ENCODE measurements at places on chromosomes 2 and 18. TPM values are rescaled to one million over a fixed set of nuclear protein-coding genes. Genes with fewer than 3 reads are reported as not detected.

DNA sequence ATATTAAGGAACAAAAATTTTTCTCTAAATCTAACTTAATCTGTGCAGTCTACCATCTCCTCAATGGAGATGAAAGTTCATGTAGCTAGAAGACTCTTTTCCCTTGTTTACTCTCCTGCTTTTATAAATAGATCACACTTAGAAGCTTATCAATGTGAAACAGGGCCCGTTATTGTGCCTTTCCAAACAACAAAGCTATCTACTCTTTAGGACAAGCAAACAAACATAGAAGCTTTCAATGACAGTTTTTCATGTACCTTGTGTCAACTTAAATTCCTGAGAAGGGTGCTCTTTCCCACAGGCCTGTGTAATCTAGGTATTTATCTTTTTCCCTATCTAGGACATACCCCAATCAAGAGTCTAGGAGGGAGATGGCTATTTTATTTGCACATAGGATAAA lies 247.8 kb upstream of the CWC22 start:
- no peak overlapping the region for H3K4me3 ChIP-seq
- H3K27ac ChIP-seq, result no peak overlapping the region
- no peaks in the 10 kb centered on the region for H3K36me3 ChIP-seq
- no peaks in the 10 kb centered on the region for H3K27me3 ChIP-seq

DNA sequence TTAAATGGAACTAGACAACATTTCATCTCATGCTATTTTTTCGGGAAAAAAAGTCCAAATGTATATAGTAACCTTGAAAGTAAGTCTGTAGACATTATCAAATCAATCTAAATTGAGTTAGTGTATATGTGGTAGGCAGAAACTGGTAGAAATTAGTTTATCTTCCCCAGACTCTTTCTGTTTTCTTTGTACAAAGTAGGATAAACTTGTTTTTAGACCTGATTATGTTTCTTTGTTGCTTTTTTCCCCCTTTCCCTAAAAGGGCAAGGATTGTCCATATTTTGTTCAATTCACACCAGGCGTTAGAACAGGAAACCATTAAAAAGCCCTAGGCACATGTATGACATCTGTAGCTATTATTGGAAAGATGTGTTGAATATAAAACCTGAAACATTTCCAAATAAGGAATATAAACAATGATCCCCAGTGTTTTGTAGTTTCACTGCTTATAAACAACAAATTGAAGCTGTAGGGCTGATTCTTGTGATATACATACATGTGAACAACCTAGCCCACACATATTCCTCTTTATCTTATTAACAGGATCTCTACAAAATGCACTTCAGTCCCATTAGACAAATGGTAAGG lies 528.3 kb downstream of the PARD3B start:
- H3K27me3 ChIP-seq, result no peaks in the 10 kb centered on the region
- H3K4me3 ChIP-seq, result no peak overlapping the region
- peaks cover 6% of the 10 kb centered on the region for H3K4me1 ChIP-seq
- H3K36me3 ChIP-seq, result no peaks in the 10 kb centered on the region
- no peak overlapping the region for H3K27ac ChIP-seq

- H3K27ac ChIP-seq, result no peak overlapping the region
- DNase-seq, result no peak
- no peaks in the 10 kb centered on the region for H3K36me3 ChIP-seq
- H3K4me3 ChIP-seq, result no peak overlapping the region
- peaks cover 35% of the 10 kb centered on the region for H3K4me1 ChIP-seq
These were observed 124.7 kb downstream of the PDE1A start for GRCh38 chr2:182302174-182302573.

DNA sequence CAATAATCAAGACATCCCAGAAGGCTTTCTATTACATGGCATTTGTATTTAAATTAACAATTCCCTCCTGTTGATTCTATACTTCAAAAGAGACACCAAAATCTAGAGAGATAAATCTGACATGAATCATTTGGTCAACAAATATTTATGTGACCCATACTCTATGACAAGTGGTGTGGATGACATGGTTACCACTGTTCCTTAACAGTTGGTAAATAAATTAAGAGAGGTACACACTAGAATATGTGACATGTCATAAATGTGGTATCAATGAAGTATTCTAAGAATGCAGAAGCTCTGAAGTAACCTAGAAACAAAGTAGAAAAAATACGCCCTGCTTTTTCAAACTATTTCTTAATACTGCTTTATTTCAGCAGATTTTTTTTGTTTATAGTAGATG lies 255.4 kb downstream of the EXOC6B start:
- H3K4me1 ChIP-seq, result no peaks in the 10 kb centered on the region
- DNase-seq, result no peak
- H3K4me3 ChIP-seq, result no peak overlapping the region
- H3K36me3 ChIP-seq, result no peaks in the 10 kb centered on the region

DNA sequence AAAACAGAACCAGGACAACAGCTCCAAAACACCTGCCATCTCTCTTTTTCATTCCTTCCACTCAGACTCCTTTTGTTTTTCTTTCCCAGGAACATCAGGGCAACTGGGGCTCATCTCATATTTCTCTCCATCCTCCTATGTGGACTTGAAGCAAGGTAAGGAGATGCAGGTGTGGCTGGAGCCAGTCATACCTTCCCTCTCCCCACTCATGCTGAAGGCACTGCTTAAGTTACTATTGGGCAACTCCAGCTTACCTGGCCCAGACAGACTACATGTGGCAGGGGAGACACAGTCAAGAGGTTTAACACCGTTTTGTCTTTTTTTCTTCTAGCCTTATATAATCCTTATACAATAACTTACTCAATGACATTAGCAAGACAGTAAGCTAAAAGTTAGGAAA lies 38.4 kb downstream of the LAMA1 start:
- DNase-seq, result no peak
- H3K4me3 ChIP-seq, result no peak overlapping the region
- no peaks in the 10 kb centered on the region for H3K27me3 ChIP-seq
- peaks cover 20% of the 10 kb centered on the region for H3K4me1 ChIP-seq

The SNTG2 gene
- 14.2 TPM for total RNA-seq

The IL1R1 gene
- total RNA-seq, result 112 TPM

The HAAO gene
- 6.8 TPM for total RNA-seq

Data from thyroid gland (tissue), 4 donors.